BE2C (cell line): ENCODE measurements at places on chromosomes 7 and 10.

GRCh38 chr10:51246156-51246555, 171.9 kb downstream of the PRKG1 start:
- DNase-seq: no peak

DNA sequence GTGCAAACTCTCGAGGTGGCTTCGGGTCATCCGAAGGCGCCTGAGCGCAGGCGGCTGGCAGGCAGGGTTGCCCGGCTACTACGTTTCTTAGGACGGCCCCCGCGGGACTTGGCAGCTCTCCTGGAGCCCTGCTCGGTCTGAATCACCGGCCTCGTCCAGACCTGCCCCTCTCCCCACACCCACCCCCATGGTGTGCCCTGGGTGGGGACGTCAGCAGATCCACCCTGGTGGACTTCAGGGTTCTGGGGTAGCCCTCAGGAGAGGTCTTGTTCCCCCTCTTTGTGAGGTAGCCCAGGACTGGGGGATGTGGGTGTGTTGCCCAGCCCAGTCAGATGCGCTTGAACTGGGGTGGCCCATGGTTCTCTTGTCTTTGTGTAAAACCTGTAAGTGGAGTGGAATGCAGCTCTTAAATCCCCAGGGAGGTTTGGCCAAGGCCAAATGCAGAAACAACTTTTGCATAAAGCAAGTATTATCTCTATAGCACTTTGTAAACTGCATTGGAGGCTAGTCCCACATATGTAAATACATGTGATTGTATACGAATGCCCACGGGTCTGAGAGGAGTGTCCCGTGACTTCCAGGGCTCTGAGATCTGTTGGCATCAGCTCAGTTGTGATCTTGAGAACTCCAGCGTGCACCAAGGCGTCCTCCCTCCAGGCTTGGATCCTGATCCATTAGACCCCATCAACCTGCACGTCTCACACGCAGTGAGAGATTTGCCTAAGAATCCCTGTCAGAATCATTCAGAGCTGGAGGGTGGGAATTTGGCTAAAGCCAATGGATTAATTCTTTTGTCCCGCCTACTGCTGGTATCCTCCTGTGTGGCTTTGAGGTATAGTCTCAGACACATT, 1.8 kb downstream of the PFKFB3 start:
- DNase-seq: no peak

- no peak for DNase-seq
These were observed 1.1 kb downstream of the ADK start for GRCh38 chr10:74151879-74152722.

DNA sequence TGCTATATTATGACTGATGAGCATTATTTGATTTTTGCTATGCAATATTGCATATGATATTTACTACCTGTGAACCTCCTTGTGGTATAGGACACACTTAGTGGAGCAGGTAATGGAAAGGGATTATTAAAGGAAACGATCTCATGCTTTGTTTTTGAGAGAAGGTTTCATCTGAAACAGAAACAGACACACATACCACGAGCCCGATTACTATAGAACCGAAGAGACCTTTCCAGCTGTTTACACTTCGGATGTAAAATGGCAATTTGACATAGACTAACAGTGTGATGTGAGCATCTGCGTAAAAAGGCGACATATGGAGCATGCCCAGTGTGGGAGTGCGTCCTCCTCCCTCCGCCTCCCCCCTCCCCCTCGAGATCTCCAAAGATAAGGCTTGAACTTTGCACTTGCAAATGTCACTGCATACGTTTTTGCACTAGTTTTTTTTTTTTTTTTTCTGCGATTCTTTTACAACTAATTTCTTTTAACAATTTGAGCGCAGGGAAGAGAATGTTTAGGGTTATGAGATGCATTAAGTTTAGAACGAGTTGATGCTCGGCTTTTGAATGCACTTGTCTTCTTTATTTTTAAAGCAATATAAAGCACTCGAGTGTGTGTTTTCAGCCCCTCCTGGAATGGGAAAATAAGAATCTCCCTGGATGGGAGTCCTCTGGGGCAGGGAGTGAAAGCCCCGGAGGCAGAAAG, 251.0 kb downstream of the NSUN6 start:
- DNase-seq: no peak

DNA sequence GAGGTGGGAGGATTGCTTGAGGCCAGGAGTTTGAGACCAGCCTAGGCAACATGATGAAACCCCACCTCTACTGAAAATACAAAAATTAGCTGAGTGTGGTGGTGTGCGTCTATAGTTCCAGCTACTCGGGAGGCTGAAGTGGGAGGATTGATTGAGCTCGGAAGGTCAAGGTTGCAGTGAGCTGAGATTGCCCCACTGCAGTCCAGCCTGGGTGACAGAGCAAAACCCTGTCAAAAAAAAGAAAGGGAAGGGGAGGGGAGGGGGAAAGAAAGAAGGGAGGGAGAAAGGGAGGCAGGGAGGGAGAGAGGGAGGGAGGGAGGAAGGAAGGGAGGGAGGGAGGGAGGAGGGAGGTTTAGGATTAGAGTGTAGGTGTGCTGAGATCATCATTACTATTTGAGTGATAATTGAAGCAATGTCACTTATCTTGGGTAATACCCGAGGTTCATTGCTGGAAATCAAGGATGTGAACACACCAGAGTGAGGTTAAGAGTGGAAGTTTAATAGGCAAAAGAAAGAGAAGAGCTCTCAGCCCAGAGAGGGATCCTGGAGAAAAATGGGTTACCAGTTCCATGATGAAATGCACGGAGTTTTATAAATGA, 27.6 kb downstream of the VCL start:
- no peak for DNase-seq

- no peak for DNase-seq
These were observed 97.8 kb upstream of the MPP7 start for GRCh38 chr10:28400681-28401080.

GRCh38 chr10:9807846-9808245, 1209.8 kb upstream of the CELF2 start:
- no peak for DNase-seq
